ENCODE measurements at places on chromosomes 1 and 21.

- peak; percentile 48 for DNase-seq
Measured at GRCh38 chr1:151994956-151995355, 1.3 kb upstream of the S100A10 start.

DNA sequence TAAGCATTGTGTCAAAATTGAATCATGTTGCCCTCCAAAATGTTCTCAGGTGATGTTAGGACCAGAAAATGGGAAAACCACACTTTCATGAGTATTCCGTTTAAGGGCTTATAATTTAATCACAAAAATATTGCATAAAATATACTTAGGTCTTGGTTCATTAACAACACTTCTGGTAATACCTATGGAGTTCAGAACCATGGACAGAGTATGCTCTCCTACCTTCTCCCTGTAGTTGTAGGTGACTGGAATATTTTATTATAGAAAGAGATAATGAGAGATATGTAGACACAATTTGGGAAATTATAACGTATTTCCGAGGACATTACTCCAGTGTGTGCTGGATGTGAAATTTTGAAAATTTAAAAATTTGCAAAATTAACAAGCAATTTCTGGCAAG is 232.5 kb downstream of the NCAM2 start:
- peak; percentile 54 for DNase-seq

- DNase-seq = peak; percentile 45
Measured at GRCh38 chr1:86155807-86156565, 586 bp downstream of the COL24A1 start.

- no peak for DNase-seq
Measured at GRCh38 chr1:226111098-226111882, 48.8 kb downstream of the H3-3A start.

- DNase-seq = no peak
Measured at GRCh38 chr1:85991261-85991660, 165.3 kb downstream of the COL24A1 start.

DNA sequence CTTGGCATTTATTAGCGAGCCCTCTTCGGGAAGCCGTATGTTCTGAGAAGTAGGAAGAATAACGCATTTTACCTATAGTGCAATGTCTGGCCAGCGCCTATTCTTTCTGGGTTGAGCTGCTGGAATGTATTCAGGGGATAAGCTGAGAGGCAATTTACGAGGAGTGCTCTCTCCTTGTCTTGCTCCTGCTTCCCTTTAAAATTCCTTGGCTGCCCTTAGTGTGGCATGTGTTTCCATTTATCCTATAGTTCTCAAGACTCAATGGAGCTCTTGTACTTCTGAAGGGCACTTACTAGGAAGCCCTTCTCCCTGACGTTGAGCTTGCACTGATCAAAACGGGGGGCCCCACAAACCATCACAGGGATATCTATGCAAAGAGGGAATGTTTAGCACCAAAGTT is 364.6 kb downstream of the DISC1 start:
- DNase-seq = no peak

GRCh38 chr1:230105245-230105753 is 38.3 kb downstream of the GALNT2 start:
- no peak for DNase-seq

DNA sequence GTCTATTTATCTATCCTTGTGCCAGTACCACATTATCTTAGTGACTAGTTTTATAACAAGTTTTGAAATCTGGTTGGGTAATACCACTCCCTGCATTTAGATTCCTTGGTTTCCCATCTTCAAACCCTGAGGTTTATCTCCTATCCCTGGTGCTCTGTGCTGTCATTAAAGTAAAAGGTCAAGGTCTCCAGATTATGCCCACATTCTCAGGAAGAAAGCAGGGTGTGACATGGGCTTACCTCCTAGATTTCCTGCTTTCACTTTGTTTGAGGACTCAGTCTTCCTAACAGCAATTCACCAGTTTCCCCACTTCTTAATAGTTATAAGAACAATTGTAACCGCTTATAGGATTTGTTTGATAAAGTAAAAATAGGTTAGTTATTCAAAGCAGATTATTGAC is 86.0 kb downstream of the CACHD1 start:
- no peak for DNase-seq

- DNase-seq = no peak
Measured at GRCh38 chr1:212964102-212964501, 13.8 kb downstream of the VASH2 start.

- peak; percentile 4 for DNase-seq
Measured at GRCh38 chr1:52876843-52877242, 34.3 kb downstream of the ZYG11A start.

DNA sequence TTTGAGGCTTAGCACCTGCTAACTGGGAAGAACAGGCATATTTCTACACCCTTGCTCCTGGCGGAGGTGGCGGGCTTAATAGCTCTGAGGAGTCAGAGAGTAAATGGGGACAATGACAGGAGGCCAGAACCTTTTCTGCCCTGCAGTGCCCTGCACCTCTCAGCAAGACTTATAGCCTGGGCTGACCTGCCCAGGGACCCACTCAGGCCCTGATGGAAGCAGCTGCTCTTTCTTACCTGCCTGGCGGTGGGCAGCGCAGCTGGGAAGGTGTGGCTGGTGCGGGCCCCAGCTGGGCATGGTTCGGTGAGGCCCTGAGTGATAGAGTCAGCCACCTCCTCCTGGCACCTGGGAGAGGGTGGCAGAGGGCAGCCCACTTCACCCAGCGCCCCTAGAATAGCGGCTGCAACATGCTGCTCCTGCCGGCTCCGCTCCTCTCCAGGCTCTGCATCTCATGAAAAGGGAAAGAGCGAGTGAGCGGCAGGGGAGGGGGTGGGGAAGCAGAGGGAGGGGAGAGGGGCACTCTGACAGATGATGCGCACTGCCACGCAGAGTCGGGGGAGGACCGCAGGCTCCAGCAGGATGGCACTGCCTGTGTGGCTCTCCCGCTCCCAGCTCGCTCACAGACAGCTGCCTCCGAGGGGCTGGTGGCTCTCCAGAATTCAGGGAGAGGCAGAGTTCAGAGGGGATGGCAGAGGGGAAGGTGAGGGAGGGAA is at the start of gene RGS8:
RGS8 (minus strand) TSS at position 472 of the 713 bp plus-strand sequence. CDS start 14,938 bp downstream, outside the sequence.
- no peak for DNase-seq

DNA sequence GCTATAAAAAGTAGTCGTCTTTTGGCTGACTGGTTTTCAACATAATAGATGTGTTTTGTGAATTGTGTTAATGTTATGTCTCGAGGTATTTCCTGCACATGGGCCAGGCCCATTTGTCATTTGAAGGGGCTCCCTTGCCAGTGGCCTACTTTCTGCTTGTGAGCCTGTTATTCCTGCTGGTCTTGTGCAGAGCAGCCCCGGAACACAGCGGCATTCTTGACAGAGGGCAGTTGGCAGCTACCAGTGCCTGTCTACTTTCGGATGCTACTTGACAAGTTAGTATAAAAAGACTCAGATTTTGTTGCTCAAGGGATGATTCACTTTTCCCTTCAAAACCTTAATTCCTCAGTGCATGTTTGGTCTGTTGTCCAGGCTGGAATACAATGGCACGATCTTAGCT is 28.5 kb downstream of the PGM1 start:
- DNase-seq = no peak

DNA sequence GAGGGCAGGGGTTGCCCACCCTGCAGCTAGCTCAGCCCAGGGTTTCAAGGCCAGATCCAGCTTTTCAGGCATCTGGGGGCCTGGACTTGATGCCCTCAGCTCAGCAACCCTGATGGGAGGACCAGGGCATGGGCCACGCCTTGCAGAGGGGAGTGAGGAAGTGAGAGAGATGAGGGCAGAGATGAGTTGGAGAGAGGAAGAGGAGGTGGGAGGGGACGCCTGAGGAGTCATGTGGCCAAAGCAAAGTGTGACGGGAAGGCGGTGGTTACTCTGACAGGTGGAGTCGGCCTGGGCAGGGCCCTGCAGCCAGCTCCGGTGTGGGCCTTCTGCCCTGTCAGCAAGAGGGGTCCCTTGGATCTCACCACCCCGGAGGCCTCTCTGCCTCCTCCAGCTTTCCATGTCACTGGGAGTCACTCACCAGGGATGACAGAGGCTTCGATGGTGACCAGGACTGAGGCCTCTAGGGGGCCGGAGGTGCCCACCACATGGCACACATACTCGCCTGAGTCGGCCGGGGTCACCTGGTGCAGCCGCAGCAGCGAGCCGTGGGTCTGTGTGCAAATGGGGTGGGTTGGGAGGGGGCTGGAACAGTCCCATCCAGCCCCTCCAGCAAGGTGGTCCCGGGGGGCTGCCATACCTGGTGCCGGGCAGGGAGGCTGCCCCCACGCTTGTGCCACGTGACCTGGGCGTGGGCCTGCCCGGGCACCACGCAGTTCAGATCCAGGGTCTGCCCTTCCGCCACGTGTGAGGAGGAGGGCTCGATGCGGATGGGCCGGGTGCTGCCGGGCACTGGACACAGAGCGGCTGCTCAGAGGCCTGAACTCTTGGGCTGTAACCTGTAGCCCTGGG is 40.4 kb downstream of the LDLRAD2 start:
- no peak for DNase-seq
